CD14-positive monocyte (primary cell): ENCODE measurements at places on chromosomes 11 and 22.
A peak's percentile ranks its signal among the peaks of the same experiment; 100 is the strongest.

DNA sequence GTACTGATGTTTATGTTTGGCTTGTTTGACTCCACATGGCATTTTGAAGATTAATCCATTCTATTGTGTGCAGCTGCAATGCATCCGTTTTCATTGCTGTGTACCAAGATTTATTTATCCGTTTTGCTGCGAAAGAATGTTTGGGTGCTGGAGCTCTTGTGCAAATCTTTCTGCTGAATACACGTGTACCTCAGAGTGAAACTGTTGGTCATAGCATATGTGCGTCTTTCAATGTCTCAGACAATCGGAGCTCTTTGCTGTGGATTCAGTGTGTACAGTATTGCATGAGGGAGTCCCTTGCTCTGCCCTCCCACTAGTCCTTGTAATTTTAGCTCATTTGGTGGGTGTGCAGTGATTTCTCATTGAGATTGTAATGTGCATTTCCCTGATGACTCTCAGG is 545.4 kb downstream of the TBC1D22A start:
- DNase-seq = no peak

DNA sequence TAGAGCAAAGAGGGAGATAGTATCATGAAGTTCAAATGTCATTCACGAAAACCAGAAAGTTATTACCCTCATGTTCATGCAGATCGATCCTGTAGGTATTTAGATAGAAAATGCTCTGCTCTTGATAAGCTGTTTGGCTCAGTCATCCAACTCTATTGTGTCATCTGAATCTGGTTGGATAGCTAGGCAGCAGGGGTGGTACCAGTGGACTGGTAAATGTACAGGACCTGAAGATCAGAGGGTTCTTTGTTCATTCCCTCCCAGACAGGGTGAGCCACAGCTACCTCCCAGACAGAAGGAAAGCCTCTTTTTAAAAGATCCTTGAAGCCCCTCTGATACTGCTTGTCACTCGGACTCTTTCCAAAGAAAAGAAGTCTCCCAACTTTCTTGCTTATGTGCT is 29.8 kb upstream of the DRD2 start:
- DNase-seq = no peak

GRCh38 chr22:26479043-26479791 is 4.4 kb downstream of the HPS4 start:
- DNase-seq = peak; percentile 16

DNA sequence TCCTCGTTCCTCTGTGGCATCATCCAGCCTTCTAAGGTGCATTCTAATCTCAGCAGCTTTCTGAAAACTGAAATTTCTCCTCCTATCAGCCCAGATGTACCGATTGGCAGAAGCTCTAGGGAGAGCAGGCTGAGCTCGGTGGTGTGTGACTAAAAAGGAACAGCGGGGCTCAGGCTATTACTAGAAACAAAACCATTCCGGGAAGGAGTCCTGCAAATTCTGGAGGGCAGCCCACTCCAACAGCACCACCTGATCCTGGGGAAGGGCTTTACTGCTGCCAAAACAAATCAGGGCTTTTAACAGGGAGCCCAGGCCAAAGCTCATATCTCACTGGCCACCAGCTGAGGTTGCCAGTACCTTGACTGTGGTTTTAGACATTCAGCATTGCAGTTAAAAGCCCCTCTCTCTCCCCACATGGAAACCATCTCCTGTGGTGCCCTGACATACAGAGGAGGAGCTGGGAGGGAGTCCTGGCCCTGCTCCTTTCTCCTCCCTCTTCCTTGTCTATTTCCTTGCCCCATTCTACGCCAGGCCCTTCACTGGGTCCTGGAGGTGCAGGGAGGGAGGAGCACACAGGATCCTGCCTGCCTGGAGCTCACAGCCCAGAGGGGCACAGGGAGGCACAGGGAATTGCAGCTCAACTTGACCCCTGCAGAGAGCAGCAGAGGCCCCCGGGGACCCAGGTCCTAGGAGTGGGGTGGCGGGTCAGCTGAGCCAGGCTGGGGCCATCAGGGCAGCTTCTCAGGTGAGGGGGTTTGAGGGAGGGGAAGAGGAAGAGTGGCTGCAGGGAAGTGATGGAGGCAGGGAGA is 889 bp downstream of the PLAAT4 start:
- no peak for DNase-seq

- DNase-seq = peak; percentile 37
Measured at GRCh38 chr11:355581-356458, 13.5 kb upstream of the B4GALNT4 start.

- no peak for DNase-seq
Measured at GRCh38 chr11:1193326-1194230, 29.3 kb upstream of the MUC5B start.

DNA sequence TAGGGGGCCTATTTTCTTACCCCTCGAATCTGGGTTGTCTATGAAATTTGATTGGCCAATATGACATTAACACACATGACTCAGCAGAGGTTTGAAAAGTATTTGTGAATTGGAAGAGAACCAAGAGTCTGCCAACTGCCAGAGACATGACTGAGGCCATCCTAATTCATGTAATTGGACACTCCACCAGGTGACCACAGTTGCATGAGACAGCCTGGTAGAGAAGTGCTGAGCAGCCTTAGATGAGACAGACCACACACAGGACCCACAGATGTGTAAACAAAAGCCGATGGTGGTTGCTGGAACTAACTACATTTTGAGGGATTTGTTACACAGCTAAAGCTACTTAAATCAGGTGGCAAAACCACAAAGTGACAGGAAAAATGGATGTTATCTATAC is 855 bp upstream of the MS4A5 start:
- DNase-seq = no peak

GRCh38 chr11:590997-591396 is 14.7 kb downstream of the PHRF1 start:
- no peak for DNase-seq

- no peak for DNase-seq
Measured at GRCh38 chr11:129460714-129461113, 85.1 kb downstream of the BARX2 start.

DNA sequence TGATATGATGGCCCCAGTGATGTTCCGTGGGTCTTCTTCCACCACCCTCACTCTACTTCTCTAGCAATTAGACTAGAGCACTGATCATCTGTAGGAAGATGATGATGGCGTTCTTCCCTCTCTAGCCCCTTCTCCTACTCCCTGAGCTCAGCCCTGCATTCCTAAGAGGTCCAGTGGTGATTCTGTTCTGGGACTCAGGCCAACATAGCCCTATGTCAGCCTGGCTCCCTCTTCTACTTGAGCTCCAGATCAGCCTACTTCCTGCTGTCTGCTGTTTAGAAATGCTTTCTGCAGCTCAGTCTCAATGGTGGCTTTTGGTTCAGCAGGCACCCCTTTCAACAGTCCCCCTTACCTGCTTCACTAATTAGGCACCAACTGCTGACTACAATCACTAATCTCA is 86.1 kb upstream of the ZBED5 start:
- DNase-seq = no peak

- DNase-seq = no peak
Measured at GRCh38 chr11:35289821-35290220, 129.5 kb downstream of the SLC1A2 start.

GRCh38 chr11:115379528-115379927 is 124.7 kb downstream of the CADM1 start:
- no peak for DNase-seq

DNA sequence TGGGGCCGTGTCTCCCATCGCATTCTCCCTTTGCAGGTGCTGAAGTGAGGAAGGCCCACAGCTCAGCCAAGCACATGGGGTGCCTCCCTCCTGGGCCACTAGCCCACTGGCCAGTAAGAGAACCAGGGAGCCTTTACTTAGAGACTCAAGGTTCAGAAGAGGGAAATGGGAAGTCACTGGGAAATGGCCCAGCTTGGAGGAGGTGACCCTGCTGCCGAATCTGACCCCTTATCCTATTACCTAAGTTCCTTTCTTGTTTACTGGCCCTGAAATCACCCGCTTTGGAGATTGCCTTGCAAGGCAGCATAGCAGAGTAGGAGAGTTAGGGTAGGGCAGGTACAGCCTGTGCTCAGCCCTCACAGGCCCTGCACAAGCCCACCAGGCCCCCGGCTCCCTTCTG is 24.4 kb downstream of the UPB1 start:
- DNase-seq = peak; percentile 58

DNA sequence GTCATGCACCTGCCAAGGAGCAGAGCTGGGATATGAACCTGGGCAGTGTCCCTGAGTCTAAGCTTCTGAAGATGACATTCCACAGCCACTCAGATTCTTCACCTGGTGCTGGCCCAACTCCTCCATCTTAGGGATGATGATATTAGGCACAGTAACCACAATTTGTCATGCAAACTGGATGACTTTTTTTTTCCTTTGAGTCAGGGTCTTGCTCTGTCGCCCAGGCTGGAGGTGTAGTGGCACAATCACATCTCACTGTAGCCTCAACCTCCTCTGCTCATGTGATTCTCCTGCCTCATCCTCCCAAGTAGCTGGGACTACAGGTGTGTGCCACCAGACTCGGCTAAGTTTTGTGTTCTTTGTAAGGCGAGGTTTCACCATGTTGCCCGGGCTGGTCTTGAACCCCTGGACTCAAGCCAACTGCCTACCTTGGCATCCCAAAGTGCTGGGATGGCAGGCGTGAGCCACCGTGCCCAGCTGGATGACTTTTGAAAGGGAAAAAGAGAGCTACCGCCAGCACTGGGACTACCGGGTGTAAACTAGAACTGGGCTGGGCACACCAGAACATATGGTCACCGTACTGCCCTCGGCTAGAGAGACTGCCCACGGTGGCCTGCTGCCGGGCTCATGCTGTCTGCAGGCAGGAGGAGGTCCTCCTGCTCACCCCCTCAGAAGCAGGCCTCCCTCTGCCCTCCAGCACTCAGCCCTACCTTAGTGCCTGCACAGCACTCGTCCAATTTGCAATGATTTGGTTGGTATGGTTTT is 77.7 kb downstream of the NAT10 start:
- DNase-seq = no peak

DNA sequence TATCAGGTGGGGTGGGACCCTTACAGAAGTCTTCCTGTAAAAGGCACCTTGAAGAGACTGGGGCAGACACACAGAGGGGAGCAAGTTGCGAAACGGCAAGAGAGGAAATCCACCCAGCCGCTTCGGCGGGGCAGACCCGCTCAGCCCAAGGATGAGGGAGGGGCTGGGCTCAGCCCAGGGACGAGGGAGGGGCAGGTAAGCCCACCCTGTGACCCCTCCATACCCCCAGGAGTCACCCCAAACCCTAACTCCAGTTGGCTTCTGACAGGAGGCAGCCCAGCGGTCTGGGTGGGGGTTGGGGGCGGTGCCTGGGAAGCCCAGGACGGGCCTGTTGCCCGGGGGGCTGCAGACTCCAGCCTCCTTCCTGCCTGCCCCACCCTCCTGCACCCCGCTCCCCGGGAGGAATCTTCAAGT is 965 bp downstream of the OSBPL5 start:
- DNase-seq = peak; percentile 26

- DNase-seq = no peak
Measured at GRCh38 chr11:16784666-16785065, 46.2 kb downstream of the C11orf58 start.

- no peak for DNase-seq
Measured at GRCh38 chr11:83191491-83191890, 2.0 kb upstream of the ANKRD42 start.

GRCh38 chr11:45278714-45279113 is 7.4 kb downstream of the SYT13 start:
- no peak for DNase-seq

DNA sequence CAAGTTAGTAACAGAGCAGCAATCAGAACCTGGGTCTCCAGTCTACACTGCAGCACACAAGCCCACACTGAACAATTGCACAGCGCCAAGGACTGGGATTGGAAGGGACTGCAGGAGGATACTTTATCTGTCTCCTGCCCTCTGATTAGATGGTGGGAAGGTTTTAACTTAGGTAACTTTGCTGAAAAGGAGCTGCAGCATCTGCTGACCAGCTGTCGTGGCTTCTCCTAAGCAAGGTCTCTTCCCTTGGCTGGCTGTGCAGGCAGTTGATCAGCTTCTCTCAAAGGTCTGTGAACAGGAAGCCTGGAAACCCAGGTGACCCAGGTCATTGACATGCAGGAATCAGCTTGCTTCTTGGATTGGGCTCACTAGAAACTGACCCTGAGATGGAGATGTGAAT is 82.4 kb downstream of the ISX start:
- DNase-seq = no peak

DNA sequence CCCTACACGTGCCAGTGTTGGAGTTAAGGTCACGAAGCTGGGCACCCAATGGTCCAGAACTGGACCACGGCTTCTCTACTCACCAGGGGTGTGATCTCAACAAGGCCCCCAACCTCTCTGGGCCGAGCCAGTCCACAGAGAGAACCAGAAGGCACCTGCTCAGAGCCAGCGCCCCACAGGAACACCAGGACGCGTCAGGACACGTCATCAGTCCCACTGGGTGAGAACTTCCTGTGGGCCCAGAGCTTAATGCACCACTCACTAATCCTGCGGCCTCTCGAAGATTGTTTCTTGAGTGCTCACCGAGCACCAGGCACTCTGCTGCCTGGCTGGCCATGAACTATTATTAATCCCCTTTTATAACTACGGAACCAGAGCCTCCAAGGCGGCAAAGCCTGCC is 10.1 kb downstream of the PHF21B start:
- DNase-seq = no peak

GRCh38 chr11:73752216-73752867 is 8.5 kb downstream of the RAB6A start:
- no peak for DNase-seq

DNA sequence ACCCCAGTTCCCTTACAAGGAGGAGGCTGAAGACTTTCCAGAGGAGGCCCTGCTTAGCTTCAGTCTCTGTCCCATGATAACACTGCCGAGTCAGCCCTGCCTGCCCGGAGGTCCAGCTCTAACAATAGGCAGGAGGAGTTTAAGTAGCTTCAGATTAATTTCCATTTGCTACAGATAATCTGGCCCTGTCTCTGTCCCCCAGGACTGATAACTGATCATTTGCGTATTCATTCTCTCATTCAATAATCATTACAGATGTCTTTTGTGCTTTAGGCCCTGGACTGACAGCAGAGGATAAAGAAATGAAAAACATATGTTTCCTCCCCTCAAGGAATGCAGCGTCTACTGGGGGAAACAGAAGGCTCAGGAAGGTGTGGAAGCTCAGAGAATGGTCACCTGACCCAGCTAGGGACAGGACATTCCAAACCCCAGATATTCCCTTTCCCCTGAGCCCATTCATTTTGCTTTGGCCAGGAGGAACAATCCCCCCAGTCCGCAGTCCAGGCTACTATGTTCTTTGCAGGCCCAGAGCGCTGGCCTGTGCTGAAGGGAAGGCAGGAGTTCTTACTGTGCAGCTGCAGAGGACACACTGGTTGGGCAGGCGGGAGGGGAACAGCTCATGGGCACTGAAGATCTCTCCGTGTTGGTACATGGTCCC is 20.8 kb downstream of the CHRDL2 start:
- no peak for DNase-seq

GRCh38 chr11:110762590-110762989 is 50.4 kb upstream of the ARHGAP20 start:
- no peak for DNase-seq
